ENCODE measurements at places on chromosomes 5 and 9. TPM values are rescaled to one million over a fixed set of nuclear protein-coding genes. Genes with fewer than 3 reads are reported as not detected.

DNA sequence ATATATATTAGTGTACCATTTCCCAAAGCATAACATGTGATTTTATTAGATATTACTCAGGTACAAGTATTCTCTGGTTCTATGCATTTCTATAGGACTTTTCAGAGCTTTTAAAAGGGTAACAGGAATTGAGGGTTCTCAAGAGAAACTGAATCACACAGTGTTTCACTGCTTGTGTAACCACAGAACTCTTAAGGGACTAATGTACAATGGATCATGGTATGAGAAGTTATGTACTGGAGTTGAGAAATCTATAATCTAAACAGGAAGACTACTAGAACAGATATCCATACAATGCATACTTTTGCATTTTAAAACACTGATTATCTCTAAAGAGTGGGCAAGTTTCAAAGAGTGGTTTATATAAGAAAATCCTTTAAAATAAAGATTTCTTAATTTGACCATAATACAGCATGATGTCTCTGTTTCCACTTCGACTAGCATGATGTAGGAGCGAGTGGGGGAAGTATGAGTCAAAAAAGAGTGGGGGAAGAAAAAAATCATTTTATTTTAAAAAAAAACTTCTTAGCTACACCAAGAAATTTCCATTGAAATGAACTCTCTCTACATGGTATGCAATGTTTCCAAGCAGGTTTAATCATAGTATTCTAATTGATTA, 183.5 kb downstream of the RFX3 start:
- H3K4me1 ChIP-seq: peaks cover 46% of the 10 kb centered on the region
- peaks cover 22% of the 10 kb centered on the region for H3K36me3 ChIP-seq
- no peaks in the 10 kb centered on the region for H3K27me3 ChIP-seq
- no peak for DNase-seq
- peak overlapping the region; percentile 82 for H3K27ac ChIP-seq
- peak overlapping the region; percentile 46 for H3K4me3 ChIP-seq

- DNase-seq: no peak
- H3K36me3 ChIP-seq: no peaks in the 10 kb centered on the region
- no peak overlapping the region for H3K4me3 ChIP-seq
- no peaks in the 10 kb centered on the region for H3K27me3 ChIP-seq
- no peak overlapping the region for H3K27ac ChIP-seq
- H3K4me1 ChIP-seq: no peaks in the 10 kb centered on the region
Measured at GRCh38 chr5:130992621-130993020, 172.4 kb downstream of the HINT1 start.

- peak overlapping the region; percentile 78 for H3K27ac ChIP-seq
- DNase-seq: peak; percentile 31
- peaks cover 62% of the 10 kb centered on the region for H3K4me1 ChIP-seq
Measured at GRCh38 chr9:5459289-5459829, 9.0 kb downstream of the CD274 start.

DNA sequence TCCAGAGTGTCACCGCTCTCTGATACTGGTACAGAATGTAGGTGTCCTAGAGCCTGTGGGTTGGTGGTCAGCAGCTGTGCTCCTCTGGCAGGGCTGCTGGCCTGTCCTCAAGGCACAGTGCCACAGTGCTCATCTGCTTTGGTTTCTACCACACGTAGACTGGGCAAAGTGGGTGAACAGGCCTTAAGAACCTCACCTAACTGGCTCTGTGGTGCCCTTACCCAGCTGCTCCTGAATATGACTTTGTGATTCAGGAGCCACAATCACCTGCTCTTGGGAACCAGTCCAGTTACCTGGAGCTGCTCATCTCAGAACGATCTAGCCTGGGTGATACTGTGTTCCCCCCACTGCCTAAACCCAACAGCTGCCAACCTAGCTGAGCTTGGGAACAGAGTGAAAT, 6.4 kb downstream of the NOP16 start:
- no peak overlapping the region for H3K4me3 ChIP-seq
- H3K27me3 ChIP-seq: no peaks in the 10 kb centered on the region
- no peak overlapping the region for H3K27ac ChIP-seq
- H3K36me3 ChIP-seq: peaks cover 66% of the 10 kb centered on the region

DNA sequence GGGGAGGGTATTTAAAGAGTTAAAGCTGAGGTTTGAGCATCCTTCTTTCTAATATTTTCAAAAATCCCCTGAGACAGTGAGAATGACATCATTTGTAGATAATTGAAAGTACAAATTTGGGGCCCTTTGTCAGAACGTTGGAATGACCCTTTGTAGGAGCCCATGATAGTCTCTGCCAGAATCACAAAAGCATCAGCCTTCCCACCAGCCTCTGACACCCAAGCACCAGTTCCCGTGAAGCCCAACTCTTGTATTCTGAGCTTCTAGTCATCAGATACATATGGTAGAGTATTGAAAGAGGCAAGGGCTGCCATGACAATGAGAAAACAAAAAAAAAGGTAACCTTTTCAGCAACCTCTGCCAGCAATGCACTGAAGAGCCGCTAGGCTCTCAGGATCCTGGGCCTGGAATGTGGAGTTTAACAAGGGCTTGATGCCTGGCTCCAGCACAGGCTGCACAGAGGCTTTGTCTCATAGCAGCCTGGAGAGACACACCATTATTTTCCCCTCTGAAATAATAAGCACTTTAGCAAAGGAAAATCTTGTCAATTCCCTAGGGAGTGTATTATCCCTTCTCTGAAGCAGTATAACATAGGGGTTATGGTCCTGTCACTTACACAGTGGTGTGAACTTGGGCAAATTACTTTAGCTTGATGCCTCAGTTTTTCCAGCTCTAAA, 114.4 kb downstream of the ZNF608 start:
- peaks cover 23% of the 10 kb centered on the region for H3K27me3 ChIP-seq
- H3K4me1 ChIP-seq: no peaks in the 10 kb centered on the region
- no peak for DNase-seq
- no peak overlapping the region for H3K4me3 ChIP-seq

- no peaks in the 10 kb centered on the region for H3K27me3 ChIP-seq
- no peaks in the 10 kb centered on the region for H3K4me1 ChIP-seq
- no peak overlapping the region for H3K27ac ChIP-seq
- no peaks in the 10 kb centered on the region for H3K36me3 ChIP-seq
- no peak for DNase-seq
Measured at GRCh38 chr9:79012561-79012960, 559.2 kb upstream of the TLE4 start.

- H3K4me1 ChIP-seq: no peaks in the 10 kb centered on the region
- no peak for DNase-seq
- H3K27me3 ChIP-seq: peaks cover 6% of the 10 kb centered on the region
- H3K27ac ChIP-seq: no peak overlapping the region
- no peak overlapping the region for H3K4me3 ChIP-seq
- no peaks in the 10 kb centered on the region for H3K36me3 ChIP-seq
Measured at GRCh38 chr5:89008291-89008690, 125.3 kb upstream of the MEF2C start.

- H3K27me3 ChIP-seq: peaks cover 5% of the 10 kb centered on the region
- no peaks in the 10 kb centered on the region for H3K36me3 ChIP-seq
- no peak for DNase-seq
- H3K27ac ChIP-seq: no peak overlapping the region
- H3K4me1 ChIP-seq: no peaks in the 10 kb centered on the region
Measured at GRCh38 chr9:113707953-113708695, 168.0 kb upstream of the ZNF618 start.

DNA sequence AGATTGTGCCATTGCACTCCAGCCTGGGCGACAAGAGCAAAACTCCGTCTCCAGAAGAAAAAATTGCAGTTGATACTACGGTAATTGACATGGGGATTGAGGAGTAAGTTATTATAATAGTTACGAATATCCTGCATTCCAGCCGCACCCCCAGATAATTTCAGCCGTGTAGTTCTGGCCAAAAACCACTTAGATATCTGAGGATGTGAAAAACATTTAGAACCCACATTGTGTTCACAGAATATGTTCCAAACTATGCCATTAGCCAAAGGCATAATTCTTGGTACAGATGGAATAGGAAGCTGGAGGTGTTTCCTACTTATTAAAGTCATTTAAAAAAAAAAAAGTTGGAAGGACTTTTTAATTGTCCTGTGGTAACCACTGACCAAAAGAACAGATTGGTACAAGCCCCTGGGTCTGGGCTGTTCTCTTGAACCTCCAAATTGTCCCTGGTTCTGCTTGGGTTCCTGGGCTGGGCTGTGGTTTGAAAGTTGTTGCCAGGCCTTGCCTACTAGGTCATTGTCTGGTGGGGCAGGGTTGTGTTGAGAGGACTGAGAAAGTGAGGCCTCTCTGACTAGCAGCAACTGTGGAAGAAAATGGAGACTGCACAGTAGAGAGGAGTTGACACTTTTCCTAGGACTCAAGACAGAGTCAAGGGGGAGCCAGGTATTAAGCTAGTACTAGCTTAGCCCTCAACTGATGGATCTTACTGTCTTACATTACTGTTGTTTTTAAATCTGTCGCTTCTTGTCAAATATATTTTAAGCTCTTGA, 198.8 kb downstream of the NR3C1 start:
- no peaks in the 10 kb centered on the region for H3K27me3 ChIP-seq
- no peak overlapping the region for H3K4me3 ChIP-seq
- H3K27ac ChIP-seq: no peak overlapping the region

GRCh38 chr5:137432376-137432775, 66.8 kb downstream of the SPOCK1 start:
- no peaks in the 10 kb centered on the region for H3K36me3 ChIP-seq
- no peak for DNase-seq
- H3K27me3 ChIP-seq: peaks cover 5% of the 10 kb centered on the region
- H3K27ac ChIP-seq: no peak overlapping the region
- H3K4me1 ChIP-seq: no peaks in the 10 kb centered on the region

GRCh38 chr5:151454166-151454565, 6.8 kb downstream of the SLC36A1 start:
- H3K27ac ChIP-seq: no peak overlapping the region
- no peak for DNase-seq
- H3K4me3 ChIP-seq: no peak overlapping the region
- H3K4me1 ChIP-seq: peaks cover 16% of the 10 kb centered on the region
- no peaks in the 10 kb centered on the region for H3K27me3 ChIP-seq

GRCh38 chr5:145378226-145378625, 456.9 kb downstream of the PRELID2 start:
- no peaks in the 10 kb centered on the region for H3K36me3 ChIP-seq
- no peaks in the 10 kb centered on the region for H3K4me1 ChIP-seq
- H3K4me3 ChIP-seq: no peak overlapping the region
- no peaks in the 10 kb centered on the region for H3K27me3 ChIP-seq
- DNase-seq: no peak

- H3K27ac ChIP-seq: peak overlapping the region; percentile 37
- peaks cover 37% of the 10 kb centered on the region for H3K4me1 ChIP-seq
- no peak overlapping the region for H3K4me3 ChIP-seq
- no peaks in the 10 kb centered on the region for H3K36me3 ChIP-seq
Measured at GRCh38 chr9:124239249-124240073, 18.3 kb upstream of the NEK6 start.

- H3K27me3 ChIP-seq: peaks cover 1% of the 10 kb centered on the region
- no peaks in the 10 kb centered on the region for H3K4me1 ChIP-seq
- DNase-seq: no peak
- no peak overlapping the region for H3K4me3 ChIP-seq
Measured at GRCh38 chr5:113807427-113807991, 294.0 kb downstream of the YTHDC2 start.

GRCh38 chr5:154449786-154450185, 4.0 kb downstream of the SAP30L start:
- H3K36me3 ChIP-seq: peaks cover 22% of the 10 kb centered on the region
- DNase-seq: no peak
- no peak overlapping the region for H3K27ac ChIP-seq
- no peak overlapping the region for H3K4me3 ChIP-seq

- no peak overlapping the region for H3K27ac ChIP-seq
- DNase-seq: peak; percentile 43
- H3K27me3 ChIP-seq: no peaks in the 10 kb centered on the region
- H3K36me3 ChIP-seq: no peaks in the 10 kb centered on the region
- peaks cover 37% of the 10 kb centered on the region for H3K4me1 ChIP-seq
Measured at GRCh38 chr5:56123531-56124243, 109.4 kb downstream of the ANKRD55 start.

DNA sequence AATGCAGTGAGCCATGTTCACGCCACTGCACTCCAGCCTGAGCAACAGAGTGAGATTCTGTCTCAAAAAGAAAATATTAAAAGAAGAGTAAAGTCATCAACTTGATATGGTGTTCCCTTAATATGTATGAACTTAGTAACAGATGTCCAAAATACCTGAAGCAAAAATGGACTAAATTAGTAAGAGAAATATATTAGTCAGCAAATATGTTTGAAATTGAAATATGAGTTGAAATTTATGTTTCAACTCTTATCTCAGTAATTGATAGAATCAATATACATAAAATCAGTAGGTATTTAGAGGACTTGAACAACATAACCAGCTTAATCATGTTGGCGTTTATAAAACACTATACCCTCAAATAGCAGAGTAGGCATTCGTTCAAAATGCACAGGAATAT, 668.5 kb downstream of the ISL1 start:
- no peaks in the 10 kb centered on the region for H3K4me1 ChIP-seq
- no peak for DNase-seq
- H3K27me3 ChIP-seq: no peaks in the 10 kb centered on the region
- no peak overlapping the region for H3K27ac ChIP-seq

DNA sequence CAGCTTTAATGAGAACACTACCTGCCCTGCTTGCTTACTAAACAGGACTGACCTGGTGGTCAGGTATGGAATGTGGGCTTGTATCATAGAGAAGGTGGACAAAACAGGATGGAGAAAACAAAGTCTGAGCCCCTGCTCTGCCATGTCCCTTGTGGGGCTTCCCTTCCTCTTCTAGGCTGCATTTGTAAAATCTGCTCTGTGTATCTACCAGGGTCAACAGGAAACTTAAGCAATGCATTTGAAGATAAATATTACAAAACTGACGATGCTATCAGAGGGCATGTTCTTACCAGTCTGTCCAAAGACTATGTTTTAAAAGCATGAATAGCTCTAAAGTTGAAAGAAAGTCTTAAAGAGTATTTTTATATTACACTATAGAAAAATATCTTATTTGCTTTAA, 228.7 kb downstream of the DCP2 start:
- H3K4me3 ChIP-seq: no peak overlapping the region
- DNase-seq: no peak
- H3K27ac ChIP-seq: no peak overlapping the region
- H3K4me1 ChIP-seq: no peaks in the 10 kb centered on the region

DNA sequence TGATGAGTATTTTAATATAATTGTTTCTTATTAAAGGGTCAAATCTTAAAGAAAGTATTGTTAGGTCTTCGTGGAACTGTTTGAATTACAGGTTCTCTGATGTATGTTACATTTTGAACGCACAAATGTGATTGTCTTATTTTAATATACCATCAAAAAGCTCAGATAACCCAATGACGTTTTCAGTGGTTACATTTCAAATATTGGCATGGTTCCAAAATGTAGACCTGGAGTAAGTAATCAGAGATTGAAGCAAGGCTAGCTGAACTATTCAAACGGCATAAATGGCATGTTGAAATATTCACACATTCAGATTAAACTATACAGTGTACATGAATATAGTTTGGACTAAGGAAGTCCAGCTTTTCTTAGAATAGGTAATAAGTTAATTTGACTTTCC, 281.7 kb upstream of the EFNA5 start:
- H3K36me3 ChIP-seq: no peaks in the 10 kb centered on the region
- DNase-seq: no peak
- H3K27ac ChIP-seq: no peak overlapping the region
- H3K4me3 ChIP-seq: no peak overlapping the region

GRCh38 chr5:53543401-53543800, 17.0 kb upstream of the NDUFS4 start:
- H3K27ac ChIP-seq: no peak overlapping the region
- no peak for DNase-seq
- peaks cover 10% of the 10 kb centered on the region for H3K27me3 ChIP-seq
- no peak overlapping the region for H3K4me3 ChIP-seq

- no peaks in the 10 kb centered on the region for H3K27me3 ChIP-seq
- no peak for DNase-seq
Measured at GRCh38 chr5:86500947-86501346, 116.8 kb upstream of the COX7C start.

Gene LRRC19
- not detected for total RNA-seq

Gene TMEM215
- not detected for total RNA-seq

Gene SLC6A7
- not detected for total RNA-seq
